ENCODE measurements at places on chromosomes 2 and 18. TPM values are rescaled to one million over a fixed set of nuclear protein-coding genes. Genes with fewer than 3 reads are reported as not detected.

GPAT2 gene
- not detected for polyA plus RNA-seq

FBXO11 gene
- polyA plus RNA-seq, result 132 TPM

SPP2 gene
- not detected for polyA plus RNA-seq

GALR1 gene
- 0.14 TPM for polyA plus RNA-seq

FRZB gene
- 3.5 TPM for polyA plus RNA-seq

SPC25 gene
- polyA plus RNA-seq, result 1.8 TPM

LRATD1 gene
- 81.4 TPM for polyA plus RNA-seq

VSNL1 gene
- polyA plus RNA-seq, result 64.1 TPM

SOX11 gene
- polyA plus RNA-seq, result 135 TPM

AQP12A gene
- not detected for polyA plus RNA-seq
